ENCODE measurements at places on chromosomes 2 and 18. TPM values are rescaled to one million over a fixed set of nuclear protein-coding genes. Genes with fewer than 3 reads are reported as not detected.

- no peak for DNase-seq
Observed at GRCh38 chr18:55310044-55310676, 277.8 kb downstream of the TCF4 start.

- DNase-seq = no peak
Observed at GRCh38 chr2:190707726-190708125, 58.8 kb downstream of the NAB1 start.

- no peak for DNase-seq
Observed at GRCh38 chr2:8578335-8579244, 103.3 kb upstream of the ID2 start.

Gene FBXO15
- 1.2 TPM for total RNA-seq

DNA sequence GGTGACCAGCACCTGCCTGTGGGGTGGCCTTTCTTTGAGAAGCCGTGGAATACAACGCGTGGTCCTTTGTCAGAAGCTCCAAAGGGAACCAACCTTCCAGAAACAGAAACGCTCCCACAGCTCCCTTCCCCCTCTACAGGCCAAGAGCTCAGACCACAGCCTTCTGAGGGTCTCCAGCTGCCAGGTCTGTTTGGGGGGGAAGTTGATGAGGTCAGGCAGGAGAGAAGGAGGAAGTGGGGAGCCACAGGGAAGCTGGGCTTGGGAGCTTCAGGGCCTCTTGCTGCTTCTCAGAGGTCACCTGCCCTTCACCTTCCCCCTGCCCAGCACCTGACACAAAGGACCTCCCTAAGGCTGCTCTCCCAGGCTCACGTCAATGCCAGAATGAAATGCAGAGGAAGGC, 287.7 kb upstream of the ID2 start:
- no peak for DNase-seq

- DNase-seq = no peak
Observed at GRCh38 chr2:100754951-100755350, 65.0 kb upstream of the NPAS2 start.

DNA sequence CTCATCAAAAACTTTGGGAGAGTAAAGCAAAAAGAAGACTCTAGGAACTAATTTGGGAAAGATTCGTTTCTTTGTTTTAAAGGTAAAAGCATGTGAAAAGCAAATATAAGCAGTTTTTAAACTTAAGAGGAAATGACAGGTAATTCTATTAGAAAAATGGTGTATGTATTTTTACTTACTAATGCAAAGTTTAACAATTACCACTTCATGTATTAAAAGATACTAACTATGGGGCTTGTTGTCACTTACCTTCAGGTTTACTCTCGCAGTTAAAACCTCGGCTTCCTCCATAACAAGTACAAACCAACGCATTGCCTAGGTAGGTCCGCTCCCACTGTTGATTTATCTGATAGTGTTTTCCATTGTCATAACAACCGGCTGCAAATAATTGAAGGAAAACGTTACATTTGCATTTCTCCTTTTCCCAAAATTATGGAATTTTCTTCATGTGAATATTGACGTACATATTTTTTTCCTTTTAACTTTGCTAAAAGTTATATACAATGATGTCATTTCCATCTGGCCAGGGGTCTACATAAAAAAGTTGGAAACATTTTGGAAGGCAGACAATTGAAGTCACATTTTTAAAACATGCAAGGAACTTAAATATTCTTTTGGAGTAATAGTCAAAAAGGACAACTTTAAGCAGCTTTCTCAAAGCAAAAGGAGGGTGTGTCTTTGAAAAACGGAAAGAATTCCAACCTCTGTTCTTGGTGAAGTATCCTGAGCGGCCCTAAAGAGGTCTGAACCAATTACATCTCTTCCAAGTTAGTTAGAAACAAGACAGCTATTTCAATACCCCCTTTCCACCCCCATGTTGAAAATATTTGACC, 1.2 kb downstream of the FN1 start:
- no peak for DNase-seq

Gene ELOA2
- not detected for total RNA-seq

GRCh38 chr2:235498541-235498940, 4.7 kb downstream of the AGAP1 start:
- DNase-seq = no peak

DNA sequence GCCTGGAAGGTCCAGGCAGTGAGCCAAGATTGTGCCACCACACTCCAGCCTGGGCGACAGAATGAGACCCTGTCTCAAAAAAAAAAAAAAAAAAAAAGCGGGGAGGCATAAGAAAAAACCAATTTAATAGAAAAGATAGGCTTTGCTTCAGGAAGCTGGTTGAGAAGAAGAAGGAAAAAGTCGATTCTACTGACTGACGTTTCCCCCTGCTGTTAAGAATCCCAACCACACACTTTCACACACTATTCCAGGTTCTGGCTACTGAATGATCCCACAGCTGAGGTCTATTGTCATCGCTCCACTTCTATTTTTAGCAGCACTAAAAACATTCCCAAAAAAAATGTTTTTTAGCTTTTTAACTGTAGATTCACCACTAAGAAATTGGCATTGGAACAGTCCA, 6.7 kb upstream of the CHCHD5 start:
- DNase-seq = no peak

DNA sequence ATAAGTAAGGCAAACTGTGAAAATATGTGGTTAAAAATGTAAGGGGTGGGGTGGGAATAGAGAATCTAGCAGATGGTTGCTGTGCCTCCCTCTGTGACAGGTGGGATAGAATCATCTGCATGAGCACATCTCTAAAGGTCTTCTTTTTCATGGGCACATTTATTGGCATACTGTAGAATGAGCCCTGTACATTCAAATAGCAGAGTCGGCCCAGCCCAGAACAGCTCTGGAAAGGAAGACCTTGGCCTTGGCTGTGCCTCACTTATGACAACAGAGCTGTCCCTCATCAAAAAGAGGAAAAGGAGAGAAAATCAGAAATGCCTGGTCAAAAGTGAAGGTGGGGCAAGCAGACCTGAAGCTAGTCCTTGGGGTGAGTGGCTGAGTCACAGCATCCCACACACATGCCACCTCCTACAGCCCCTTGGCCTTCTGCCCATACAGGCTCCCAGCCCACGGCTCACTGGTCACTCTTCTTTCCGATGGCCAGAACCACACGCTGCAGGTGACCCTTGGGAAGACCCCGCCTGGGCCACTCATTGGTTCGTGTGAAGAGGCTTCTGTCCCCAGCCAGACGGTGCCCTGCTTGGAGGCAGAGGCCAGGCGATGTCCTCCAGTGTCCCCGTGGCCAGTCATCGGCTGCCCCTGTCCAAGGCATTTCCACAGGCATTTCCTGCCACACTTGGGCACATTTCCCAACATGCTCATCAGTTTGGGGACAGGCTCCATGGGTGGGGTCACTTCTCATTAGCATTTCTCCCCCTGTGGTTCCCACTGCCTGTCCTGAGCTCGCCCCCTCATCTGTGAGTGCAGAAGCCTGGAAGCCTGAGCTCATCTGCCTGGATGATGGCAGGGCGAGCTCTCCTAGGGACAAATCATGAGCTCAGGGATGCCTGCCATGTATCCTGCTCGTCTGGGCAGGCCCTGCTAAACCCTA, 113.6 kb downstream of the MCFD2 start:
- no peak for DNase-seq

GRCh38 chr2:42107249-42108042, 59.6 kb downstream of the PKDCC start:
- no peak for DNase-seq

- DNase-seq = no peak
Observed at GRCh38 chr2:181143790-181144300, 163.4 kb downstream of the UBE2E3 start.

GRCh38 chr2:119233326-119234020, 9.8 kb downstream of the STEAP3 start:
- DNase-seq = no peak

Gene PARD6G
- 0.58 TPM for total RNA-seq

DNA sequence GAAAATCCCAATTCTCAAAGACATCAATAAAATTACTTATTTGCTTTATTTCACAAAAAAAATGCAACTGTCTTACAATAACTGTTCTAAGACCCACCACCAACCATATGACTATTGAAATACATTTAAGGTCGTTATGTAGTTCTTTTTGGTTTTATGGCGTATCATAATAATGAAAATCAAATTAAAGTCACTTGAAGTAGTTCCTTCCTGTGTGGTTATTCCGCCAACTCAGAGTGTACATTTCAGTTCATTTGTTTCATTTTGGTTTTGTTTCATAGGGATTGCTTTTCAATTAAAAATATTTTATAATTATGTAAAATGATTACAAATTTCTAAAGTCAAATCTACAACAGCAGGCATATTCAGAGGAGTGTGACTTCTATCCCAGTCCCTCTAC, 45.9 kb upstream of the AAK1 start:
- no peak for DNase-seq

Gene SULT1C4
- not detected for total RNA-seq

DNA sequence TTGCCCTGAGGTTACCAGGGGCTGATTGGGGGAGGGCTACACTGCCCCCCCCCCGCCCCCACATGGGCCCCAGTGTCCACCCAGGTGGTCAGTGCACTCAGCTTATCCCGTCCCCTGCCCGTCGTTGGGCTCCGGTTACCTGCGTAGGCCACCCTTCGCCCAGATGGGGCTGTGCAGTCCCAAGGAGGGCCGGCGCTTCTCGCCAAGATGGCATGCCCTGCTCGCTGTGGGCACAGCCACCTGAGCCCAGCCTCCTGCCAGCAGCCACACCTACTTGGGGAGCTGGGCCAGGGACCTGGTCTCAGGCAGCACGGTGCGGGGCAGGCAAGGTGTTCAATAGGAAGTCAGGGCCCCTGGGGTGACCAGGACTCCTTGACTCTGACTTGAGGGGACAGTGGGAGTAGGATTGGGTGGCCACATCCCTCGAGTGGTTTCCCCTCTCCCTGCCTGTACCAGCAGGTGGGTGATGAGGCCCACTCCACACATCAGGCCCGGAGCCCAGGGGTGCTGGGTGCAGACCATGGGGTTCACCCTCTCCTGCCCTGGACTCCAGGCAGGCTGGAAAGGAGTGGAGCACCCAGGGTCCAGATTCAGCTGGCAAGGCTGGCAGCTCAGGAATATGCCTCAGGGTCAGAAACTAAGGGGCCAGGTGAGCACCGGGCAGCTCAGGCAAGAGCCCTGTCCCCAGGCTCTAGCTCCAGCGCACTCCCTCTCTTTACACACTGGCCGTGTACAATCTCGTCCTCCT, 170.3 kb downstream of the GLI2 start:
- no peak for DNase-seq

GRCh38 chr2:26805241-26805676, 19.4 kb downstream of the CENPA start:
- no peak for DNase-seq

GRCh38 chr2:134839649-134840048, 1.2 kb downstream of the ACMSD start:
- DNase-seq = no peak

DNA sequence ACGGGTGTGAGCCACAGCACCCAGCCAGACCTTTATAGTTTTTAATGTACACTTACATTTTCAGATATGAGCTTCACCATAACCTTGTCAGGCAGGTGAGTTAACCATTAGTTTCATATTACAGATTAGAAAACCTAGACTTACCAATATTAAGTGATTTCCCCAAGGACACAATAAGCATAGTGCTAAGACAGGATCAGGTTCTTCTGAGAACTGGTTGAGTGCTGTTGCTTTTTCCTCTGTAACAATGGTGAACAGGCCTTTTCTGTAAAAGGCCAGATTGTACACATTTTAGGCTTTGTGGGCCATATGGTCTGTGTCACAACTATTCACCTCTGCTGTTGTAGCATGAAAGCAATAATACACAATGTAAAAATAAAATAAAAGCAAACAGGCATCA, 332.0 kb downstream of the PIK3C3 start:
- no peak for DNase-seq

Gene KIAA2012
- total RNA-seq = not detected

- no peak for DNase-seq
Observed at GRCh38 chr2:64624108-64624610, 29.6 kb downstream of the SERTAD2 start.

DNA sequence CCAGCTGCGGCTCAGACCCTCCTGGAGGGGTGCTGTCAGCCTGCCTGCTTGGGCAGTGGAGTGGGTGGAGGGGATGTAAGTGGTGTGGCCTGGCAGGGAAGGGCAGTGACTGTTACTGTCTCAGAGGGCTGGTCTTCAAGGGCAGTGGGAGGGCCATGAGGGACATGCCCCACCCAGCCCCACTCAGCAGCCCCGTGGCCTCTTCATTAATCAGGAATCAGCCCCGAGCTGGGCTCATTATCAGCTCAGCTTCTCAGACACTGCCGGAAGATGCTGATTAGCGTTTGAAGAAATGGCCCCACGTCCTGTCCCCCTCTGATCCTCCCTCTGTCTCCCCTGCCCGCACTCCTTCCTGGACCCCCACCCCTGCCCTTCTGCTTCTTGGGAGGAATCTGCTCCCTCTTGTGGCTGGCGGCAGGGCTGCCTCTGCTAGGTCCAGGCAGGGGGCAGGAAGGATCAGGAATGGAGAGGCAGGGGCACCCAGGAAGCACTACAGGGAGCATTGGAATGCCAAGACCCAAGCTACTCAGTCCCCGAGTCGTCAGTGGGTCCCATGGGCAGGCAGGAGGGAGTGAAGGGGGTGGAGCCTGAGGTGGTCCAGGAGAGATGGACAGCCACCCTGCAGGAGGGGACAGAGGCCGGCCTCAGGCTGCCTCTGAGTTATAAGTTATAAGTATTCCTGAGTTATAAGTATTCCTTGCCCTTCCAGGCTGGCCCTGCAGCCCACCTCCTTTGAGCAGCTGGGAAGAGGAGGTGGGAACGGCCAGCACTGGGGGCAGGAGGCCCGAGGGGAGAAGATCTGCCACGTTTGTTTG, 7.0 kb downstream of the ASIC4 start:
- DNase-seq = no peak

DNA sequence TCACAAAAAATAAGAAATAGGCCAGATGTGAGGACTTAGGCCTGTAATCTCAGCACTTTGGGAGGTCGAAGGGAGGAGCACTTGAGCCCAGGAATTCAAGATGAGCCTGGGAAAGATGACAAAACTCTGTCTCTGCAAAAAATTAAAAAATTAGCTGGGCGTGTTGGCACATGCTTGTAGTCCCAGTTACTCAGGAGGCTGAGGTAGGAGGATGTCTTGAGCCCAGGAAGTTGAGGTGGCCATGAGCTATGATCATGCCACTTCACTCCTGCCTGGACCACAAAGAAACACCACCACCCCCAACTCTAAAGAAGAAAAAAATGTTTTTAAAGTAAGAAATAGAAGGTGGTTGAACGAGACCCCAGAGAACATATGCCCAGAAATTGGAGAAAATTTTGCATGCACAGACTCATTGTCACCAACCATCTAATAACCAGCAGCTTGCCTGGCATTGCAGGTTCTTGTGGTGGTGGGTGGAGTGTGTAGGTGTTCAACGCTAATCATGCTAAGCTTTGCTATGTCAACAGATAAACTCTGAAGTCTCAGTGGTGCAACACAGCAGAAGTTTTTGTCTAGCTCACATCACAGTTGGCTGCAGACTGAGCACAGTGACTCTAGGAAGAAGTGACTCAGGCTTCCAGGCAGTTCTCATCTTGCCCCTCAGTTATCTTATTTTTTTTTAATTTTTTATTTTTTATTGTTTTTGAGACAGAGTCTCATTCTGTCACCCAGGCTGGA, 18.6 kb downstream of the ARL4C start:
- DNase-seq = peak; percentile 34

DNA sequence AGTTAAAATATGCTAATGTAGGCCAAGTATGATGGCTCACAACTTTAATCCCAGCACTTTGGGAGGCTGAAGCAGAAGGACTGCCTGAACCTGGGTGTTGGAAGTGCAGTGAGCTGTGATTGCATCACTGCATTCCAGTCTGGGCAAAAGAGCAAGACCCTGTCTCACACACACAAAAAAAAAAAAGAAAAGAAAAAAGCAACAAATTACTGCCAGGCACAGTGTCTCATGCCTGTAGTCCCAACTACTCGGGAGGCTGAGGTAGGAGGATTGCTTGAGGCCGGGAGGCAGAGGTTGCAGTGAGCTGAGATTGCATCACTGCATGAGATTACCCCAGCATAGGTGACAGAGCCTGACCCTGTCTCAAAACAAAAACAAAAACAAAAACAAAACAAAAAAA, 110.6 kb downstream of the PRELID3A start:
- no peak for DNase-seq
